Occipital lobe (tissue), 3 donors: ENCODE measurements at places on chromosomes 2 and 18. TPM values are rescaled to one million over a fixed set of nuclear protein-coding genes. Genes with fewer than 3 reads are reported as not detected.

DNA sequence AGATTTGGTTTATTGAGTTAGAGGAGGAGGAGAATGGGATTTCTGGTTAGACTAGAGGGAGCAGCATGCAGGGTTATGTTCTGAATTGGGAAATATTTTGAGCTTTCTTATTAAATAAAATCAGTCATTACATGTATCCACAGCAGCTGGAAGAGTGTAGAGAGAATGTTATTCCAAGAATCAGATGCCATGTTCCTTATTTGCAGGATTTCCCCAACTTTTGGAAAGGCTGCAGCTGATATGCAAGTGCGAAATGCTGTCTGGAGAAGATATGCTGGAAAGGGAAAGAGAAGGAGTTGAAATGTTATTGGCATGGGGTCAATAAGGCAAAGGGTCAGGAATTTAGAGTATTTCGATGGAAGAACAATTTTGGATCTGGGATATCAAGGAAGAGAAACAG, 255.8 kb downstream of the MTX2 start:
- DNase-seq, result no peak

Gene TMEM178A
- 25.1 TPM for total RNA-seq

DNA sequence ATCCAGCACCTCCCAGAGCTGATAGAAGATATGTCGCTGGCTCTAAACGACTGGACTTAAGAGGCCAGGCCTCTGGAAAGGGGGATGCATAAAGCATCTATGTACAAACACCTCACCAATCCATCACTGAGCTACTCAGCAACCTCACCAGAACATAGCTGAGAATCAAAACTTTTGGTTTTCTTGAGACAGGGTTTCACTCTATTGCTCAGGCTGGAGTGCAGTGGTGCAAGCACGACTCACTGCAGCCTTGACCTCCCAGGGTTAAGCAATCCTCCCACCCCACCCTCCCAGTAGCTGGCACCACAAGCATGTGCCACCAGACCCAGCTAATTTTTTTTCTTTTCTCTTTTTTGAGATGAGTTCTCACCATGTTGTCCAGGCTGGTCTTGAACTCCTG, 62.9 kb upstream of the MSH6 start:
- DNase-seq, result no peak

- DNase-seq, result no peak
Observed at GRCh38 chr2:26573241-26573925, 67.8 kb downstream of the CIB4 start.

GRCh38 chr2:230940471-230940815, 15.4 kb upstream of the GPR55 start:
- DNase-seq, result no peak

DNA sequence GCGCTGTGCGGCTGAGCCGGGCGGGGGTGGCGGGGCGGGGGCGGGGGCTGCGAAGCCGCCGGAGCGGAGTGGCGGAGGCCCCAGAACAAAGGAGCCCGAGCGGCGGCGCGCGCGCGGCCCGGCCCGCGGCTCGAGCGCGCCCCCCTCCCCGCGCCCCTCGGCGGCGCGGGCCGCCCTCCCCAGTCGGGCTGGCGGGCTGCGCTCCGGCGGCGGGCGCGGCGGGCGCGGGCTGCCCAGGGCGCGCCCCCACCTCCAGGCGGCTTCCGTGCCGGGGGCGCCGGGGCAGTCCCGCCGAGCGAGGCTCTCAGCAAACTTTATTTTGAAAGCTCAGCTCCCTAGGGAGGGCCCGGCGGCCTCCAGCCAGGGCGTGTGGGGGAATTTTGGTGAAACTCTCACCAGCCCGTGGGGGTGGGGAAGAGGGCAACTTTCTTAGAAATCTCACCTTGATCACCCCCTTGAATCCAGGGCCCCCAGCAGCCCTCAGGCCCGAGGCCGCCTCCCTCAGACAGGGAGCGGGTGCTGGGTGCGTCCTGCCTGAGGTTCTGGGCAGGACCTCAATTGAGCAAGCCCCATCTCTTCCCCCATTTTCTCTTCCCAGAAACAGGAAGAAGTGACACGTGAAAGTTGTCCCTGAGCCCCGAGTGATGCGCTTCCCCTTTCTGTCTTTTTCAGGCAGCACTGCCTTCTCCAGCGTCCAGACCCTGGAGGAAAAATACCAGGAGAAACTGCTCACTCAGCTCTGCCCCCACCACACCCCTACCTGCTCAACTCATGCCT, 786 bp downstream of the TET3 start:
- no peak for DNase-seq

- no peak for DNase-seq
Observed at GRCh38 chr2:19775315-19775714, 126.5 kb downstream of the TTC32 start.

GRCh38 chr2:26675651-26676255, 16.8 kb upstream of the KCNK3 start:
- no peak for DNase-seq

DNA sequence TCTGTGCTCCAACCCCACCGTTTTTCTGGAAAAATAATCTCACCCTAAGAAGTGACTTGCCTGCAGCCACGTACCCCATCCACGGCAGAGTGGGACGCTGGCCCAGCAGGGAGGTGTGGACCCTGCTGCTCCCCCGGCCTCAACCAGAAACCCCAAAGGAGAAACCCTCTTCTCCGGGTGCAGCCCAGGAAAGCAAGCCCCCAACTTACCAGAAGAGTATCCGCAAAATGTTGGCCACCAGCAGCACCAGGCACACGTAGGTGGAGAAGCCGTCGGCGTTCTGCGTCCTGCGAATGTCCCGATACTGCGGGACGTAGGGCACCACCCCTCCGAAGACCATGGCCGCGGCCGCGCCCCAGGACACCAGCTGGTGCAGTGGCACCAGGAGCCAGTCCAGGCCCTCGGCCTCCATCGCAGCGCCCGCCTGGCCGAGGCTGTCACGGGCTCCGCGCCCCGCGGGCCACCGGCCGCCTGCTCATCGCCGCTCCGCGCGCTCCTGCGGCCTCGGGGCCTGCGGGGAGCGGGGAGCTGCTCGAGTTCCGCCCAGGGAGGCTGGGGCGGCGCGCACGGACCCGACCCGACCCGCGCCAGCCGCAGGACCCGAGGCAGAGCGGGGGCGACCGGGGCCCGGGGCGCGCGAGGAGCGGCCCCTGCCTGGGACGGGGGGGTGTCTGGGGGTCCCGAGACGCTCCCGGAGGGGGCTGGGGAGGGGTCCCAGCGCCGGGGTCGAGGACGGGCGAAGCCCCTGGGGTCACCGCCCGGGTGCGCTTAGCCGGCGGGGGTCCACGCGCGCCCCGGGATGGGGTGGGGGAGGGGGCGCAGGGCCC, 725 bp downstream of the SLC66A2 start:
- DNase-seq, result no peak

- DNase-seq, result no peak
Observed at GRCh38 chr18:79182047-79182713, 113.0 kb downstream of the ATP9B start.

- no peak for DNase-seq
Observed at GRCh38 chr2:187435756-187436155, 12.3 kb downstream of the CALCRL start.
